Heart right ventricle (tissue), 16 donors: ENCODE measurements at places on chromosomes 6 and 20. TPM values are rescaled to one million over a fixed set of nuclear protein-coding genes. Genes with fewer than 3 reads are reported as not detected.

DNA sequence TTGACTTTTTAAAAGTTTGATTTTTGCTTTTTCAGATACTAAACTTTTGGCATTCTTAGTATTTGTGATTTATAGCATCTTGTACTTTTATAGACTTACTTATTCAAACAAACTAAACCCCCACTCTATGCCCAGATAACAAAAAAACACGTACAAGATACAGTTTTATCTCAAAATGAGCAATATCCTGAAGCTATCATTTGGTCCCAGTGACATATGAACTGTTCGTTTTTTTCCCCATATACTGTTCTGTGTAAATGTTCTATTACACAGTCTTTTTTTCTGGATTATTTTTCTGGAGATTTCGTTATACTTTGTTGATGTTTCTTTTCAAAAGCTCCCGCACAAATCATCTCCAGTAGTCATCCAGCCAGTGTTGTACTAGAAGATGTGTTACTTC lies 27.3 kb upstream of the SERINC3 start:
- no peak overlapping the region for H3K4me3 ChIP-seq
- DNase-seq, result no peak
- H3K36me3 ChIP-seq, result no peaks in the 10 kb centered on the region

DNA sequence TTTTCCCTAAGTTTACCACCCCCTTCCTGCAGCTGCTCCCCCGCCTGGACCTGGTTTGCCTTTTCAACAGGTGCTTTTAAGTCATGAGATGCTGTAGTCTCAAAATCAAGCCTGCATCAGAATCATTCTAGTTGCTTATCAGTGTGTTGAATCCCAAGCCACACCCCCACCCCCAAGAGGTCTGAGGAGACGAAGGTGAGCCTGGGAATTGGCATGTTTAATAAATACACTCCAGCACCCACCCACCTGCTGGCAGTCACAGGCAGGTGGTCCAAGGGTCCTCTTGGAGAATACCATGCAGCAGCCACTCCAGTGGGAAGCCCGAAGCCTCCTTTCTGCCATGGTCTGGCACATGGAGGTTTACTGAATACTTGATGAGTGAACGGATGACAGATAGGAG lies 1.1 kb upstream of the ADIG start:
- no peaks in the 10 kb centered on the region for H3K36me3 ChIP-seq
- H3K27ac ChIP-seq, result no peak overlapping the region
- no peak for DNase-seq

Gene OPRL1
- 0.40 TPM for total RNA-seq

DNA sequence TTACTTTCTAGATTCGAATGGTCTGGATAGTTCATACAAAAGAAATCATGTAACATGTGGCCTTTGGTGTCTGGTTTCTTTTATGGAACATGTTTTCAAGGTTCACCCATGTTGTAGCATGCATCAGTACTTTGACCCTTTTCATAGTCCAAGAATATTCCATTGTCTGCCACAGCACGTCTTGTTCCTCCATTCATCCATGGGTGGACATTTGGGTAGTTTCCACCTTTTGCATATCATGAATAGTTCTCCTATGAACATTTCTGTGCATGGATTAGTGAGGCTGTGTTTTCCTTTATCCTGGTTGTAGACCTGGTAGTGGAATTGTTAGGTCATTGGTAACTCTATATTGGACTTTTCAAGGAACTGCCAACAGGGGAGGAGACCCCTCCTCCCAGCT lies 31.7 kb downstream of the GSTA3 start:
- no peak overlapping the region for H3K27ac ChIP-seq
- H3K36me3 ChIP-seq, result no peaks in the 10 kb centered on the region
- DNase-seq, result no peak
- H3K4me1 ChIP-seq, result no peaks in the 10 kb centered on the region
- H3K27me3 ChIP-seq, result no peaks in the 10 kb centered on the region
- H3K4me3 ChIP-seq, result no peak overlapping the region

GRCh38 chr6:17501982-17502704 lies 98.0 kb upstream of the FAM8A1 start:
- no peak for DNase-seq
- H3K27ac ChIP-seq, result no peak overlapping the region
- no peaks in the 10 kb centered on the region for H3K27me3 ChIP-seq

Gene CAGE1
- total RNA-seq, result not detected

GRCh38 chr6:41446907-41447545 lies 99.2 kb upstream of the FOXP4 start:
- H3K4me3 ChIP-seq, result no peak overlapping the region
- H3K27me3 ChIP-seq, result peaks cover 9% of the 10 kb centered on the region
- peaks cover 51% of the 10 kb centered on the region for H3K4me1 ChIP-seq
- H3K27ac ChIP-seq, result no peak overlapping the region
- no peak for DNase-seq
- no peaks in the 10 kb centered on the region for H3K36me3 ChIP-seq

Gene EYS
- not detected for total RNA-seq

GRCh38 chr6:154187203-154187602 lies 148.2 kb downstream of the OPRM1 start:
- H3K27me3 ChIP-seq, result no peaks in the 10 kb centered on the region
- no peak overlapping the region for H3K4me3 ChIP-seq
- H3K4me1 ChIP-seq, result no peaks in the 10 kb centered on the region
- no peaks in the 10 kb centered on the region for H3K36me3 ChIP-seq

Gene AVP
- total RNA-seq, result not detected

DNA sequence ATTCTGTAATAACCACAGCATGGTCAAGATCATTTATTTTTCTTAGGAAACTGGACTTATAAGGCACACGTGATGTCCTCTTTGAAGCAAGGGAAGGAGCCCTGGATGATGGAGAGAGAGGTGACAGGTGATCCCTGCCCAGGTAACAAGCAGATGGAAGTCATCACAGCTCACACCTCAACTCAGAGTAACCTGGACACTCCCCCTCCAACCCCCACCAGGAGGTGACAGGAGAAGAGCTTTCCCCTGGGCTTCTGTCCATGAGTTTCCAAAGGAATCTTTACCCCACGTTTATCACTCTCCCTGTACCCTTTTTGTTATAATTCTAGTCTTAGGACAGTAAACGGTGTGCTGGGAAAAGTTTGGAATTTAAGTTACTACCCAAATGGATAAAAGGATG lies 28.4 kb downstream of the ZNF334 start:
- H3K27ac ChIP-seq, result no peak overlapping the region
- no peak overlapping the region for H3K4me3 ChIP-seq
- H3K36me3 ChIP-seq, result no peaks in the 10 kb centered on the region
- no peaks in the 10 kb centered on the region for H3K4me1 ChIP-seq

- no peaks in the 10 kb centered on the region for H3K27me3 ChIP-seq
- H3K4me1 ChIP-seq, result no peaks in the 10 kb centered on the region
- no peaks in the 10 kb centered on the region for H3K36me3 ChIP-seq
- DNase-seq, result no peak
- H3K4me3 ChIP-seq, result no peak overlapping the region
Observed at GRCh38 chr6:10276660-10277287, 138.1 kb downstream of the TFAP2A start.

Gene FKBP1C
- 0.44 TPM for total RNA-seq

DNA sequence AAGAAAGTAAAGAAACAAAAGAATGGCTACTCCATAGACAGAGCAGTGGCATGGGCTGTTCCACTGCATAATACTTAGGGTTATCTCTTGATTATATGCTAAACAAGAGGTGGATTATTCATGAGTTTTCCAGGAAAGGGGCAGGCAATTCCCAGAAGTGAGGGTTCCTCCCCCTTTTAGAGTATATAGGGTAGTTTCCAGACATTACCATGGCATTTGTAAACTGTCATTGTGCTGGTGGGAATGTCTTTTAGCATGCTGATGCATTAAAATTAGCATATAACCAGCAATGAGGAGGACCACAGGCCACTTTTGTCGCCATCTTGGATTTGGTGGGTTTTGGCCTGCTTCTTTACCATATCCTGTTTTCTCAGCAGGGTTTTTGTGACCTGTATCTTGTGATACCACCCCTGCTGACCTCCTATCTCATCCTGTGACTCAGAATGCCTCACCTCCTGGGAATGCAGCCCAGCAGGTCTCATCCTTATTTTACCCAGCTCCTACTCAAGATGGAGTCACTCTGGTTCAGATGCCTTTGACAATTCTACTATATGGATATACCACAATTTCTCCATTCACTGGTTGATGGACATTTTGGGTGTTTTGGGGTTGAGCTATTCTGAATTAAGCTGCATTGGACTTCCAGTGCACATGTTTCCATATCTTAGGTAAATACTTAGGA lies 280.6 kb downstream of the FARS2 start:
- no peaks in the 10 kb centered on the region for H3K36me3 ChIP-seq
- no peak overlapping the region for H3K27ac ChIP-seq
- H3K4me3 ChIP-seq, result no peak overlapping the region
- no peaks in the 10 kb centered on the region for H3K27me3 ChIP-seq
- DNase-seq, result no peak

GRCh38 chr6:158942349-158942748 lies 57.7 kb downstream of the RSPH3 start:
- no peak for DNase-seq
- no peaks in the 10 kb centered on the region for H3K36me3 ChIP-seq
- peaks cover 10% of the 10 kb centered on the region for H3K27me3 ChIP-seq
- H3K27ac ChIP-seq, result no peak overlapping the region
- H3K4me3 ChIP-seq, result no peak overlapping the region

Gene PRND
- total RNA-seq, result not detected

Gene DOK5
- 10.0 TPM for total RNA-seq

DNA sequence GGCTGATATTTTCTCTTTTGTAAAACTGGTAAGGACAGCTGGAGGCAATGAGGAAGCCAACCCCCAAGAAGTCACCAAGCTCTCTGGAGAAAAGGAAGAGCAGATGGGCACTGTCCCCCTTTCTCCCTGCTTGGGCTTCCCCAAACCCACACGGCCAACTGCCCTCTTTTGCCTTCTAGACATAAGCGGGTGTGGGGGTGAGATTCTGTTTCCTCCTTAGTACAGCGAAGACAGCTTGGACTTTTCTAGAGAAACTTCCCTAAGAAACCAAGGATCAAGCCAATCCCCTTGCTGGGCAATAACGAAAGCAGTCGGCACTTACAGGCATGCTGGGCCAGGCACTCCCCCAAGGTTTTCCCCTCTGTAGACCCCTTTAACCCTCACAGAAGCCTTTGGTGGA lies 110.3 kb downstream of the CDC5L start:
- H3K36me3 ChIP-seq, result no peaks in the 10 kb centered on the region
- H3K27me3 ChIP-seq, result peaks cover 3% of the 10 kb centered on the region
- no peaks in the 10 kb centered on the region for H3K4me1 ChIP-seq
- no peak for DNase-seq
- H3K27ac ChIP-seq, result no peak overlapping the region
- H3K4me3 ChIP-seq, result no peak overlapping the region

Gene FAM83D
- total RNA-seq, result 0.53 TPM

DNA sequence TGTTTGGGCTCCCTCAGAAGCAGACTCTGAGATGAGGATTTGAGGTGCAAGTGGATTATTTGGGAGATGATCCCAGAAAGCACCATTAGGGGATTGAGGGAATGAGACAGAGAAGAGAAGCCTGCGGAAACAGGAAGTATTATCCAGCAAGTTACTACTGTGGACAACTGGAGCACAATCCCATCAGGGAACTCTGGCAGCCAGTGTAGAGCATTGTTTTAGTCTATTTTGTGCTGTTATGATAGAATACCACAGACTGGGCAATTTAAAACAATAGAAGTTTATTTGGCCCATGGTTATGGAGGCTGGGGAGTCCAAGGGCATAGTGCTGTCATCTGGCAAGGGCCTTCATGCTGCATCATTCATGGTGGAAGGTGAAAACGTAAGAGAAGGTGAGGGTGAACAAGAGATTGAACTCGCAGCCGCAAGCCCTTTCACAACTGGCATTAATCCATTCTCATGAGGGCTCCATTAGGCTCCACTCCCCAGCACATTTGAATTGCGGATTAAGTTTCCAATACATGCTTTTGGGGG lies 43.5 kb upstream of the SLC9A8 start:
- H3K36me3 ChIP-seq, result no peaks in the 10 kb centered on the region
- no peak for DNase-seq
- H3K4me3 ChIP-seq, result no peak overlapping the region
- H3K27ac ChIP-seq, result peak overlapping the region; percentile 65
- H3K4me1 ChIP-seq, result peaks cover 20% of the 10 kb centered on the region

- no peak overlapping the region for H3K4me3 ChIP-seq
- H3K36me3 ChIP-seq, result no peaks in the 10 kb centered on the region
- peaks cover 55% of the 10 kb centered on the region for H3K4me1 ChIP-seq
- no peaks in the 10 kb centered on the region for H3K27me3 ChIP-seq
- no peak for DNase-seq
- no peak overlapping the region for H3K27ac ChIP-seq
Observed at GRCh38 chr6:13371421-13372072, 43.2 kb upstream of the TBC1D7 start.

- no peaks in the 10 kb centered on the region for H3K27me3 ChIP-seq
- no peak for DNase-seq
- H3K4me3 ChIP-seq, result no peak overlapping the region
- no peaks in the 10 kb centered on the region for H3K4me1 ChIP-seq
- H3K36me3 ChIP-seq, result no peaks in the 10 kb centered on the region
- no peak overlapping the region for H3K27ac ChIP-seq
Observed at GRCh38 chr6:75077701-75078100, 128.2 kb downstream of the COL12A1 start.

Gene GINS1
- 0.24 TPM for total RNA-seq

GRCh38 chr20:12847872-12848271 lies 160.9 kb upstream of the SPTLC3 start:
- no peaks in the 10 kb centered on the region for H3K27me3 ChIP-seq
- H3K27ac ChIP-seq, result no peak overlapping the region
- no peak for DNase-seq
- no peak overlapping the region for H3K4me3 ChIP-seq

DNA sequence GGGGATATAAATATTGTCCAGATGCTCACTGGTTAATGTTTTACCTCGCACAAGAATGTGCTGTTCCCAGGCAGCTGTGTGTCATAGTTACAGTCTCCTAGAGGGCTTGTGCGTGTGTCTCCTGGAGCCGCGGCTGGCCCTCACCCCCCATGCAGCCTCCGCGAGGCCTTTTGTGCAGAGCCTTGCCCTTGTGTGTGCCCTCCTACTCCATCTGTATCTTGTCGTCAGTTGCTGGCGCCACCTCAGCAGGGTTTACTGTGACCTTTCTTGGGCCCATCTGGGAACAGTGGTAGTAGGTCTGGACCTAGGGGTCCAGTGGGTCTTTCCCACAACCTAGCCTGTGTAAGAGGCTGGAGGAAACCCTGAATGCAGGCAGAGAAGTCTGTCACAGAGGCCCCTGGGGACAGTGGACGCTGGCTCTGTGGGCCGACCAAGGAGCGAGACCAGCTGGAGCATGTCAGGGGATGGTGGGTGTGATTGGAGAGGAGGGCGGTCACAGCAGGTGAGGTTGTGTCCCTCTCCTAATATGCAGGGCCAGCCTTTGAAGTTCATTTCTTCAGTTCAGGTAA lies 35.2 kb downstream of the PPP1R14C start:
- peak overlapping the region; percentile 82 for H3K27ac ChIP-seq
- DNase-seq, result no peak
- peaks cover 57% of the 10 kb centered on the region for H3K4me1 ChIP-seq
- H3K4me3 ChIP-seq, result no peak overlapping the region
- H3K36me3 ChIP-seq, result no peaks in the 10 kb centered on the region

DNA sequence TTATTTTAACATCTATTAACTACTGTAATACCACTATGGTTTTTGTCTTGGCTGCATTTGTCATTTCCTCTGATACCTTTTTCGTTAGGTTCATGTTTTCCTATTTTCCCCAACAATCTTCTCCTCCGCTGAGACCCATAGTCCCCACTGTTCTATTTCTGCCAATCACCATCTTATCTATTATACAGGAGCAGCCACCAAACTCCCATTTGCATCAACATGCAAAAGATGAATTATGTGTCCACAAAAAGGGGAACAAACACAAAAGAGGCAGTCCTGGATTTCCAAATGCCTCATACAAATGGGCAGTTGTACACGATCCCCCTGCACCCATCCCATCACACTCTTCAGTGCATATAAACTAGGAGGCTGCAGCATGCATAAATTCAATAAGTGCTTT lies 121.7 kb upstream of the MYLIP start:
- H3K27me3 ChIP-seq, result no peaks in the 10 kb centered on the region
- H3K27ac ChIP-seq, result no peak overlapping the region
- no peaks in the 10 kb centered on the region for H3K36me3 ChIP-seq
- peaks cover 10% of the 10 kb centered on the region for H3K4me1 ChIP-seq
